Activated CD4-positive, alpha-beta T cell treated with anti-CD3 and anti-CD28 coated beads for 36 hours (primary cell): ENCODE measurements at places on chromosomes 4 and X.

GRCh38 chrX:115968436-115969252 lies 201.9 kb upstream of the AGTR2 start:
- no peak for DNase-seq

- no peak for DNase-seq
These were observed 56.9 kb downstream of the OTC start for GRCh38 chrX:38409289-38409688.

DNA sequence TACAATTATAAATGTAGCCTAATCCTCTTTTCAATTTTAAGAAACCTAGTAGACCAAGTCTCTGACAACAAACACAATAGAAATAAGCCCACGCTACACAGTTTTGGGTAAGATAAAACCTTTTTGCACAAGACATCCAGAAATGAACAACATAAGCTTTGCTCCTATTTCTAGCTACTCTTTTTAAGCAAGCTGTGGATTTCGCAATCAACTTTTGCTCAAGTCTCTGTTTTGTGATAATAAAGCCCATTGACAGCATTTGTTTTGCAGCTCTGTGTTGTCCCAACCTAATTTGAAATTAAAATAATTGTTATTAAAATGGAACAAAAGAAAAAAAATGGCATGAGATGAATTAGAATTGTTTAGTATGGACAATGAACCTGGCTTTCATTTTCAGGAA lies 287.9 kb upstream of the PUDP start:
- no peak for DNase-seq

DNA sequence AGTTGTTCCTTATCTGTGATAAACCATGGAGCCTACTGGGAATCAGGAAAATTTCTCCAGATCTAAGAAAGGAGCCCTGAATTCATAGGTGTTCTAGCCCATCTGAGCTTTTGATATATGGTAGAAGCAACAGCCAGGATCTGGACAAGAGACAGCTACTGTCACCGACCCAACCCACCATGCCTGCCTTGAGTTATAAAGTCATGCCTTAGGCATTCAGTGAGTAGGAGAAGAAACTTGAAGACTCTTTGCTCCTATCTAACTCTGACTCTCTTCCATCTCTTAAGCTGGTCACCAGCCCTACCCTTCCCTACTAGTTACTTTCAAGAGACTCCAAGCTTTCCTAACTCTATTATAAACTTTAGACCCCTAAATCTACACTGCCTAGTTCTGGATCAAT lies 83.9 kb upstream of the FAM9B start:
- DNase-seq = no peak

DNA sequence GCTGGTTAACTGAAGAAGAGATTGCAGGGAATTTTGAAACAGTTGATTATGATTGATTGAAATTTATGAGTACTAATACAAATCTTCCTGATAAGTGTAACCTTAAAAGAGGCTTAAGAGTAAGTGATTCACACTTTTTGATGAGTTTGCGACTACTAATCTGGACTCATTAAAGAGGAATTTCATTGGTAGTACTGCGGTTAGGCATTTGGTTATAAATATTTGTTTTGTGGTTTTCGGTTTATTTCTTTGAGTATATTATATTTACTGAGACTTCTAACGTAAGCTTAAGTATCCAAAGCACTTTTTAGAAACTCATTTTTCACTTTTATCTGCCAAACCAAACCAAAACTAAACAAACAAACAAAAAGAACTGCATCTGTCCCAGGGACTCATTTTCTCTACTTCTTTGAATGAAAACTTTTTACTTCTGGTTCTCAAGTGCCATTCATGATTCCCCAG lies 20.7 kb downstream of the SLIT2 start:
- DNase-seq = no peak
